Activated CD8-positive, alpha-beta memory T cell treated with anti-CD3 and anti-CD28 coated beads, Interleukin-2, amount 10 ng/mL, durations not matched to agents 7 days and 5 days (primary cell): ENCODE measurements at places on chromosomes 3 and 15. TPM values are rescaled to one million over a fixed set of nuclear protein-coding genes. Genes with fewer than 3 reads are reported as not detected.

The SEMA3G gene
- 0.38 TPM for total RNA-seq

The LNP1 gene
- 2.3 TPM for total RNA-seq

The RETNLB gene
- total RNA-seq: not detected

DNA sequence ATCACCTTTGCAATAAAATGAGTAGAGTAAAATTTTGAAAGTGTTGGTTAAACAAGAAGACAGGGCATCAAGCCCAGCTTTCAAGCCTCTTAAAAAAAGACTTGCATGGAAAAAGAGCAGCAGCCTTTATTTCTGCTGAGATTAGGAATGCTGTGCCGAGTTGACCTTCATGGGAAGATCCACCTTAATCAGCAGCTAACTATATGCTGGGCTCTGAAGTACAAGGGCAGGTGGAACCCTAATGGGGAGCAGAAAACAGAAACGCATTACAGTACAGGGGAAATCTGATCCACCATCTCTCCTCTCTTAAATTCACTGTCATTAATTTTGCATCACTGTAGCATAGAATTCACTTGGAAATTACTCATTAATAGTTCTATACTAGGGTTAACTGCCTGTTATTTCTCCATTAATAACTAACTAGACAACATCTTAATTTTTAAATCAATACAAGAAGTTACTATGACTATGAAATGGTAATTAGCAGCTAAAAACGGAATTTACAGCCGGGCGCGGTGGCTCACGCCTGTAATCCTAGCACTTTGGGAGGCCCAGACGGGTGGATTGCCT is 133.6 kb downstream of the GHSR start:
- no peak overlapping the region for H3K4me3 ChIP-seq
- H3K27ac ChIP-seq: no peak overlapping the region
- H3K27me3 ChIP-seq: no peaks in the 10 kb centered on the region
- H3K4me1 ChIP-seq: peaks cover 10% of the 10 kb centered on the region
- no peak for DNase-seq

DNA sequence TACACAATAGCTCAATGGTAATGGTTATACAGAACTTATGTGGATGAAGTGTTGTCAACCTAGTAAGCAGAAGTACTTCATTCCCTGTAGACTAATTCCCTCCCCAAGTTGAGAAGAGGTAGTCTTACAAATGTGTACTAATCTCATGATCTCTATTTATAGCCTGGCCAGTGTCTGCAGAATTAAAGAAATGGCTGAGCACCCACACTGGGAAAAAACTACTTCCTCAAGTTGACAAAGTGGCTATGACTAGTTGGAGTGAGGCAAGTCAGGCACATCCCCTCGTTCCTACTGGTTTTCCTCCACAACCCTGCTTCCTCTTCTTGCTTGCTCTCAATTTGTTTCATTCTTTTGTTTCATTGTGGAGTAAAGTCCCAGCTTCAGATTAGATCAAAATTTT is 566.7 kb upstream of the ZNF717 start:
- no peak overlapping the region for H3K4me3 ChIP-seq
- no peak for DNase-seq
- H3K4me1 ChIP-seq: no peaks in the 10 kb centered on the region

- no peaks in the 10 kb centered on the region for H3K27me3 ChIP-seq
- no peak for DNase-seq
- no peak overlapping the region for H3K4me3 ChIP-seq
- H3K27ac ChIP-seq: peak overlapping the region; percentile 36
- H3K36me3 ChIP-seq: peaks cover 5% of the 10 kb centered on the region
These were observed 152.4 kb upstream of the CMC1 start for GRCh38 chr3:28088811-28089526.

DNA sequence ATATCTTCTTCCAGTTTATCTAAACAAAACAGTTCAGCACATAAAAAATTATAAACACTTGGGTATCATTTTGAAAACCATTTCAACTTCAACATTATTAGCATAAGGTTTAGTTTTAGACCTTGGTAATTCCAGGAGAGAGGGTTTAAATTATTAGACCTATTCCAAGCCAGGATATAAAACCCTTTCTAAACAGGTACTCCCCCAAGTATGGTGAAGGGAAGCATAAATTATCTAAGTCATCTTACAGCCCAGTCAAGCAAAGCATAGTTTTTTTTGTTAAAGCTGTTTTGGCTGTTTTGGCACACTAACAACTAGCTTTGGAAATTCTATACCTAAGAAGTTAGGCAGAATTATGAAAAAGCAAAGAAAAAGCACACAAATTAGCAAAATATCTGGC is 87.3 kb downstream of the FBN1 start:
- H3K36me3 ChIP-seq: no peaks in the 10 kb centered on the region
- H3K4me3 ChIP-seq: no peak overlapping the region
- no peak for DNase-seq
- no peak overlapping the region for H3K27ac ChIP-seq
- peaks cover 34% of the 10 kb centered on the region for H3K27me3 ChIP-seq

GRCh38 chr3:55367384-55367783 is 119.7 kb downstream of the WNT5A start:
- H3K36me3 ChIP-seq: no peaks in the 10 kb centered on the region
- no peaks in the 10 kb centered on the region for H3K4me1 ChIP-seq
- H3K27ac ChIP-seq: no peak overlapping the region
- no peak overlapping the region for H3K4me3 ChIP-seq
- no peak for DNase-seq

DNA sequence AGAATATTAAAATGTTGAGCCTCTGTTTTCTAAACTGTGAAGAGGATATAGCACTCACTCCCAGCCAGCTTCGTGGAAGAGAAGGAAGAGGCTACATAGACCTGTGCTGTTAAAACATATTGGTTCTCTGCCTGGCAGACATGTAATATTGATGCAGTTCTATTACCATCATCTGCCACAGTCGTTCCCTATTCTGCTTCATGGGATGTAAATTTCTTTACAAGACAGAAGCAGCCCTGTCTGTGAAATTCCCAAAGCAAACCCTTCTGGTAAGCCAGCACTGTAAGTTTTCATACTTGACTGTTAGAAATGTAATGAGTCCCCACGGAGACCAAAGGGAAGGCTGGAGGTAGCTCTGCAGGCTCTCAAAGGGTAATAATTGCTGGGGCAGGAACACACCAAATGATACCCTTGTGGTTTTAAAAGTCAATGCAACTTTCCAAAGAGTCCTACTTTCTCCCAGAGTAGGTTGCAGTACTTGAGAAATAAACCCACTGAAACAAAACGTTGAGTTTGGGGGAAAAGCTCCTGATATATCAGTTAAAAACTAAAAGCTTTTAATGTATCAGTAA is 129.9 kb upstream of the HES1 start:
- H3K4me1 ChIP-seq: peaks cover 6% of the 10 kb centered on the region
- H3K27ac ChIP-seq: no peak overlapping the region
- peaks cover 71% of the 10 kb centered on the region for H3K27me3 ChIP-seq
- H3K36me3 ChIP-seq: no peaks in the 10 kb centered on the region
- no peak for DNase-seq

DNA sequence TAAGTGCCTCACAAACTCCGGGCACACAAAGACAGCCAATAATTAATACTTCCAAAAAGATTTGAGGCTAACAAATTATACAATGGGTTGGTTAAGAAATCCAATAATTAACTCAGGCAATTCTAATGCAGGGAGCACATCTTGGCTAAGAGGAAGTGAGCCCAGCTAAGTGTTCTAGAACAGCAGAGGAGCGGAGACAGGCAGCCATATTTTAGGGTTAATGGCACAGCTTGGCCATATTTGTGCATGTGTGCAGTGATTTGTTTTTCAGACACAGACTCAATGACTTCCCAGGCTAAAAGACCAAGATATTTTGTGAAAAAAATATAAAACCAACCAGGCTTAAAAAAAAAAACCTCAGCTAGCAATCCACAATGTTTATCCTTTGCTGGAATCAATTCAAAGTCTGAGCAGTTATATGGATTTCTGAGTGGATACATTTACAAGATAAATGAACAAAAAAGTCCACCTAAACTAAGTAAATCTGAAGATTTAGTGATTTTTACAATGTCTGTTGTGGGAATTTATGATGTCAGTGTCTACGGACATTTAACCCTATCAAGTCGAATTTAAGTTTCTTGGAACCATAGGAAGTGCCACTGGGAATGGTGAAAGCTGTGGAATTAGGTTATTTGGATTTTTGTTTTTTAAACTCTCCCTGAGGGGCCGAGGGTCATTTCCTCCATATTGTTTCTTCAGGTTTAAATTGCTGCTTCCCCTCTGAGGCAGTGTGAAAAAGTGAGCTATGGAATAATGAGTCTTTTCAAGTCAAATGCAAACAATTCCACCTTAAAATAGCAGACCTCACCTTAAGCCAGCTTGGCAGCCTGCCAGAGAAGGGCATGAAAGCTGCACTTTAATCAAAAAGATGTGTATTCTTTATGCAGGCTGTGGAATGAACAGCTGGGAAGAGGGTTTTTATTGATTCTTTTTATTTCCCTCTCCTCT is 413.7 kb upstream of the TBL1XR1 start:
- no peak overlapping the region for H3K4me3 ChIP-seq
- H3K27me3 ChIP-seq: no peaks in the 10 kb centered on the region
- H3K36me3 ChIP-seq: peaks cover 6% of the 10 kb centered on the region
- H3K27ac ChIP-seq: no peak overlapping the region

DNA sequence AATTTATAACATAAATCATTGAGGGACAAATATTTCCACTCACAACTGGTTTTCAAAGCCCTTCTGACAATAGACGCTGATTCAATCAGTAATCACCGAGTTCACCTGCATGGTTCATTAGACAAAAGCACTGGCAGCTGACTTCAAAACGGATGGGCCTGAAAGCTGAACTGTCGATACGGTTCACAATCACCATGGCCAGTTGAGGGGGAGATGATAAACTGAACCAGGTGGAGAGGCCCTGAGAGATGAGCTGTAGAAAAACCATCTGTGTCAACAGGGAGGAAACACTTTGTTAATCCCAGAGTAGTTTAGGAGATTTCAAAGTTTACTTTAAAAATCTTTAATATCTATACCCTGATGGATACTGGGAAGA is 75.0 kb downstream of the PEX5L start:
- no peak overlapping the region for H3K4me3 ChIP-seq
- DNase-seq: no peak
- H3K4me1 ChIP-seq: peaks cover 34% of the 10 kb centered on the region
- H3K36me3 ChIP-seq: peaks cover 12% of the 10 kb centered on the region
- H3K27me3 ChIP-seq: peaks cover 38% of the 10 kb centered on the region

GRCh38 chr3:45592830-45593707 is 1.5 kb upstream of the LIMD1 start:
- peaks cover 16% of the 10 kb centered on the region for H3K36me3 ChIP-seq
- H3K27ac ChIP-seq: peak overlapping the region; percentile 78
- peak overlapping the region; percentile 93 for H3K4me3 ChIP-seq
- peaks cover 6% of the 10 kb centered on the region for H3K27me3 ChIP-seq
- peak; percentile 87 for DNase-seq

GRCh38 chr3:142709207-142709606 is 14.6 kb upstream of the TRPC1 start:
- H3K36me3 ChIP-seq: no peaks in the 10 kb centered on the region
- no peak overlapping the region for H3K27ac ChIP-seq
- peaks cover 10% of the 10 kb centered on the region for H3K4me1 ChIP-seq
- no peak for DNase-seq
- H3K27me3 ChIP-seq: peaks cover 2% of the 10 kb centered on the region

DNA sequence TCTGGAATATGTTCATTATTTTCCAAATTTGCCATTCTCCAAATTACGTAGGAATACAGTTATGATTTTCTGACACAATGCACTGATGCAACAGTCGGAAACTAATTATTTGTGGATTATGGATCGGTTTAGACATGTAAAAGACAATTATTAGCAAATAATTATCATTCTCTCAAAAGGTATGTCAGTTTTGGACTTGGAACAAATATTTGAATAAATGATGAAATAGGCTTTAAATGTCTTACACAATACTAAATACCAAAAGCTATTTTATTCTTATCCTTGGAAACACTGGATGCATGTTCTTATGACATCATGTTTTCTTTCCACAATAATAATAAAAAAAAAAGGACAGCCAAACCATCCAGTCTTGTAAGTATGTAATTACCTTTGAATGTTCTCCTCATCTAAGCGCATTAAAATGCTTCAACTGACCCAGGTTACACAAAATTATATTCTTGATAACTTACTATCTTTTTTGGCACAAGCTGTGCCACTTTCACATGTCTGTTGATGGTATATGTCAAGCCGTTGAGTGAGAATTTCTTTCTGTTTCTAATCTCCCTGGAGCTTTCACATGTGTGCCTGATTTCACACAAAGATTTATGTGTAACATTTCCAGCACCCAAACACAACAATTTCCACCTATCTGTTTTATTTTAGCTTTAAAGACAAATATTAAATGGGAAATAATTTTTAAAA is 238.5 kb upstream of the ZNF385D start:
- H3K4me3 ChIP-seq: no peak overlapping the region
- H3K27me3 ChIP-seq: no peaks in the 10 kb centered on the region
- DNase-seq: no peak
- H3K36me3 ChIP-seq: no peaks in the 10 kb centered on the region

- DNase-seq: peak; percentile 72
- no peaks in the 10 kb centered on the region for H3K27me3 ChIP-seq
- H3K4me3 ChIP-seq: peak overlapping the region; percentile 96
- H3K27ac ChIP-seq: peak overlapping the region; percentile 99
These were observed 727 bp downstream of the NSMCE3 start for GRCh38 chr15:29268706-29269484.

GRCh38 chr3:30354513-30354912 is 251.9 kb upstream of the TGFBR2 start:
- H3K27ac ChIP-seq: peak overlapping the region; percentile 76
- peaks cover 37% of the 10 kb centered on the region for H3K36me3 ChIP-seq
- peaks cover 38% of the 10 kb centered on the region for H3K27me3 ChIP-seq
- peaks cover 57% of the 10 kb centered on the region for H3K4me1 ChIP-seq
- DNase-seq: no peak

- H3K36me3 ChIP-seq: no peaks in the 10 kb centered on the region
- peaks cover 64% of the 10 kb centered on the region for H3K27me3 ChIP-seq
- H3K4me3 ChIP-seq: no peak overlapping the region
- DNase-seq: no peak
- H3K4me1 ChIP-seq: no peaks in the 10 kb centered on the region
These were observed 123.9 kb downstream of the RAB11A start for GRCh38 chr15:65993236-65993635.

- no peaks in the 10 kb centered on the region for H3K36me3 ChIP-seq
- H3K27me3 ChIP-seq: peaks cover 7% of the 10 kb centered on the region
- DNase-seq: no peak
These were observed 105.0 kb upstream of the GAP43 start for GRCh38 chr3:115518100-115518852.

DNA sequence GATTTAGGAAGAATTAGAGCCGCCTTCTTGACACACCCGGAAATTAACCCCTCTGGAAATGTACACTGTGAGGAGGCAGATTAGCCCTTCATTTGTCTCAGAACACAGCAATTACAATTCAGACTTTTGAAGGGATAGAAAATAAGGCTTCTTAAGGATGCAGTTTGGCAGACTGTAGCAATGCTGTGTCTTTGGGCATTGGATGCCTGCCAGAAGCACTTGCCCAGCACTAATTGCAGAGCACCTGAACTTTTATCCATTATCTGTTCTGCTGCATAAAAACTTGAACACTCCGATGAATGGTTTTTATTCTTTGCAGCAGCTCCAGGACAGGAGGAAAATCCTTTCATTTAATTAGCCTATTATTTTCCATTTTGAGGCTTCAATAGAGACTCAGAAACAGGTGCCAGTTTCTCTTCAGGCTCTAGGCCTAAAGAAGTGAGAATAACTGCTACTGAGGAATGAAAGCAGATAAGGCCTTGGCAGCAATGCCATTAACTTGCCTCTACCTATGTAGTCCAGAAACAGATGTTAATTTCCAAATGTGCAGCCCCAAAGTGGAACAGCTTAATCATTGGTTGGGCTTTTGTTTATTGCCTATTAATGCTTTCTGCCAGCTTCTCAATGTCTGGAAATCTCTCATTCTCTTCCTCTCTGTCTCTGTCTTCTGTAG is 418.5 kb downstream of the NSUN3 start:
- no peak overlapping the region for H3K27ac ChIP-seq
- H3K27me3 ChIP-seq: no peaks in the 10 kb centered on the region
- no peak for DNase-seq
- H3K4me1 ChIP-seq: no peaks in the 10 kb centered on the region
